ENCODE measurements at places on chromosomes 11 and 22.

GRCh38 chr11:68575025-68575665 is 109.2 kb upstream of the GAL start:
- no peak for DNase-seq

DNA sequence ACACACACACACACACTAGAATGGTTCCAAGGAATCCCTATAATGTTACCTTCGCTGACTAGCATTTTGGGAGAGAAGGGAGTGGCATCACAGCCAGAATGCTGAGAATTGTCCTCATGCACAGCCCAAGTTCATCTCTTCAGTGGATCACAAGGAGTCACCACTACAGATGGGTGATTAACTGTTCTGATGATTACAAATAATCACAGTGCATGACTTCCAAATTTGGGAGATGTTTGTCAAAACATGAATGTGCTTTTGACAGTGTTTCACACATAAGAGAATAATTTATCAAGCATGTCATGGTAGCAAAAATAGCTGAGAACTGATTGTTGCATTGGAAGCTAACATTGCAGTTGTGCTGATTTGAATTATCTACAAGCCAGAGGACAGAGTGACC is 80.9 kb upstream of the SC5D start:
- DNase-seq = no peak

DNA sequence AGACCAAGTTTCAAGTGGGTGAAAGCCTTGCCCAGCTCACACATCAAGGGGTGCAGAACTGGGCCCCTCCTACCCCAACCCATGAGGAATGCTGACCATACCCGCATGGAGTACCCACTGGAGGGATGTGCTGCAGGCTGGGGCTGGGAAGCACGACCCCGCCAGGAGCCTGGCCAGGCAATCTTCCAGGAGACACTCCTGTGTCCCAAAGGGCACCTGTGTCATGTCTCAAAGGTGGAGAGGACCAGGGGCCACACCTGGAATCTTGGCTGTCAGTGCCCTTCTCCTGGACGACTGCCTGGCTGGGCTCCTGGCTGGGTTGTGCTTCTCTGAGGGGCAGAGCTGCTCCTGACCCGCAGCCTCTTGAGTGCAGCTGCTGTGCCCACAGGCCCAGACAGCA is 6.7 kb downstream of the ARAP1 start:
- DNase-seq = no peak

DNA sequence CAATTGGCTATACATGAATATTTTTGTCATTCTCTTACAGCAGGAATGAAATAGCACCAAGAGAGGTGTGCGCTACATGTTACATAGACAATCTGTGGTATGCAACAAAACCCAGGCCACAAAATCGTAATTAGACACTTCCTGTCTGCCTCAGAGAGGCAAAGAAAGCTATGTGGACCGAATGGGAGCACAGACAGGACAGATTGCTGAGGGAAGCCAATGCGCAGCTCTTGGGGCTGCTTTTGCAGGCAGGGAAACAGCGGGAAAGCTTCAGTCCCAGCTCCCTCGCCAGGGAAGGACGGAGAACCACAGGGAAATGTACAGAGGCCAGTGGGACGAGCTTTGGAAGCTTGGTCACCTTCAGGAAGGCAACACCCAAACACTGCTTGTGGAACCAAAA is 40.9 kb downstream of the SERPINH1 start:
- DNase-seq = no peak

GRCh38 chr22:38250643-38251340 is 22.0 kb downstream of the TMEM184B start:
- no peak for DNase-seq

- no peak for DNase-seq
These were observed 109.8 kb downstream of the CCDC34 start for GRCh38 chr11:27253224-27253623.

DNA sequence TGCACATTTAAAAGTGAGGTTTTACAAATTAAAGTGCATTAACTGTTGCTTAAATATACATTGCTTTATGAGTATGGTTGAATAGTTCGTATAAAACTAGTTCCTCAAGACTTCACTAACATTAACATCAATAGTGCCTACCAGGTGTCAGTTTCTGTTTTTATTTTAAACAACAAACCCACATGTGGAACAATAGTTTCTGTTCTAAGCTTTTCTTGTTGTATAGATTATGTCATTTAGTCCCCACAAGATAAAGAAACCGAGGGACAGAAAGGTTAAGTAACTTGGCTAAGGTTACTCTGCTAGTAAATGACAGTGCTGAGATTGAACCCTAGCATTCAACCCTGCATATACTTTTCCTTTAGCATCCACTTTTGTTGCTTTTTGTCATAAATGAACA is 41.4 kb upstream of the ST14 start:
- no peak for DNase-seq

GRCh38 chr11:103515283-103515682 is 406.1 kb downstream of the DYNC2H1 start:
- no peak for DNase-seq

DNA sequence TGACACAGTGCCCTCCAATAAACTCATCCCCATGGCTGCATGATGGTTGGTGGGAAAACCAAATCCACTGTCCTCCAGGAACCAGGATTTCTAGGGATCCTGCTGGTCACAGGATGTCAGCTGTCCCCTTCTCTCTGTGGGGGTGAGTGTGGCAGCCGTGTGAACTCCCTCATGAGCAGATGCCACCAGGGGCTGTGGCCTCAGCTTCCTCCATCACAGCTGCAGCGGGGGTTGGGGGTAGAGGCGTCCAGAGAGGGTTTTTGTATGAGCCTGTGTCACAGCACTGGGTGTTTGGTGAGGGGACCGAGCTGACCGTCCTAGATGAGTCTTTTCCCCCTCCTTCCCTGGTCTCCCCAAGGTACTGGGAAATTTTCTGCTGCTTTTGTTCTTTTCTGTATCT is 26.4 kb downstream of the IGLL5 start:
- no peak for DNase-seq

GRCh38 chr11:3867209-3868091 is 12.0 kb downstream of the STIM1 start:
- no peak for DNase-seq

DNA sequence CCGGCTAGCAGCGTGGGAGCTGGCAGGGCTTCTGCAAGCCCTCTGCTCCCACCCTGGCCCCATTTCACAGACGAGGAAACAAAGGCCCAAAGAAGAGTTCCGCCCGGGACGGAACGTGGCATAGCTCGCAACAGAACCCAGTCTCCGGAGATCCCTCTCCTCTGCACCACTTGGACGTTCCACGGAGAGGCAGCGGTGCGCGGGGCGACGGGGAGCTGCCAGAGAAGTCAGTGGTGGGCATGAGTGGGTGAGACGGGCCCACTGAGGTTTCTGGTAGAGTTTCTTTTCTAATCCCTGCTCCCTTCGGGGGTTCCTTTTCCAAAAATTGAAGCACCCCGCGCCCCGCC is 554 bp upstream of the NECTIN1 start:
- no peak for DNase-seq

GRCh38 chr11:78149646-78150045 is 10.2 kb upstream of the ALG8 start:
- no peak for DNase-seq

DNA sequence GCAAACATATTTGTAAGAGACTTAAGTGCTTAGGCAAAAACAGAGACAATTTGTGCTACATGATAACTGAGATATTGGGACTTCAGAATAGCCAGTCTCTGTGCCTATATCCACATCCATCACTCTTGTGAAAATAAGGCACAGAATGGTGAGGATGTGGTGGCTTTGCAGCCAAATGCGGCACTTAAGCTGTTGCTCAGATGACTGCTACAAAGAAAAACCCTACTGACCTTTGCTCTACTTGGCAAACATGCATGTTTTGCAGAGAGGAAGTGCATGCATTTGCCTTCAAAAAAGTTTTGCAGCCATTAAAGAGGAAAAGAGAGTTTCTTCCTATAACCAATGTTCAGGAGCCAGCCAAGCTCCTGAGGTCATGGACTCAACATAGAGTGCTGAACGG is 675.0 kb upstream of the KIRREL3 start:
- DNase-seq = no peak

GRCh38 chr11:126160345-126161022 is 51.0 kb downstream of the RPUSD4 start:
- DNase-seq = no peak

- no peak for DNase-seq
These were observed 137.5 kb upstream of the TRPC6 start for GRCh38 chr11:101721270-101721669.

- DNase-seq = no peak
These were observed 453 bp downstream of the GAS2 start for GRCh38 chr11:22666688-22667439.

DNA sequence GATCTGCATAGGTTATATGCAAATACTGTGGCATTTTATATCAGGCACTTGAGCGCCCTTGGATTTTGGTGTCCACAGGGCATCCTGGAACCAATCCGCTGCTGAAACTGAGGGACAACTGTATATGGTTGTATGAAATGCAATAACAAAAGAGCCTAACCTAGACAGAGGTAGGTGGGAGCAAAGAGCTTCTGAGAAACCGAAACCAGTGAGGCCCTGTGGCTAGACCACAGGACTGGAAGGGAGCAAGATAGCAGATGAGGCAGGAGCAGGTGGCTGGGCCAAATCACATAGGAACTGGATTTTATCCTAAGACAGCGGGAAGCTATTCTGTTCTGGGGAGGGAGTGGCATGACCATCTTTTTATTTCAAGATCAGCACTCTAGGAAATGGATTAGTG is 30.1 kb downstream of the RCN1 start:
- no peak for DNase-seq

DNA sequence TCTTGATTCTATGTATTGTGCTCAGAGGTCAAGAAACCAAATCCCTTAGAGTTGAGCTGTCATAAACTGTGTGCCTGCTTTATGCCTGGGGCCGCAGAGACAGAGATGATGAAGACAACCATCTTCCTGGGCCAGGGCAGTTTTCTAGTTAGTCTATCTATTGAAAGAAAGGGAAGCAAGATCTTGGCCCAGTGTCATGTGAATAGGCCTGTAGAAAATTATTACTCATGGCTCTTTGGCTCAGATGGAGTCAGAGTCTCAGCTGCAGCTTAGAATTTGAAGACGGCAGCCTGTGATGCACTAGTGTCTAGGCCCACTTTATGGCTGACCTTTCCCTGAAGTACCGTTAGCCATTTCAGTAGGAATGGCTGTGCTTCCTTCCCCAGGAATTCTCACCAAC is 112.0 kb downstream of the DBX1 start:
- DNase-seq = no peak

DNA sequence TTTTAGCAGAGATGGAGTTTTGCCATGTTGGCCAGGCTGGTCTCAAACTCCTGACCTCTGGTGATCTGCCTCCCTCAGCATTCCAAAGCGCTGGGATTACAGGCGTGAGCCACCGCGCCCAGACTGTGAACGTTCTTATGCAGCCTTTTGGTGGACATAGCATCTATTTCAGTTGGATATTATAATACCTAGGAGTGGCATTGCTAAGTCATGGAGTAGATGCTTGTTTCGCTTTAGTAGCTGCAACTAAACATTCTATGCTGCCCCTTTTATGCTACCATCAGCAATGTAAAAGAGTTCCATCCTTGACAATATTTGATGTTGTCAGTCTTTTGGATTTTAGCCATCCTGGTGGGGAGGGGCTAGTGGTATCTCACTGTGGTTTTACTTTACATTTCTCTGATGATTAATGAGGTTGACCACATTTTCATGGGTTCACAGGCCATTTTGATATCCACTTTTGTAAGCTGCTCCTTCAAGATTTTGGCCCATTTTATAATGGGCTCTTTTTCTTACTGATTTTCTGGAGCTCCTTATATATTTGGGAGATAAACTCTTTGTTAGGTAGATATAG is 16.5 kb upstream of the APOBEC3A start:
- no peak for DNase-seq

DNA sequence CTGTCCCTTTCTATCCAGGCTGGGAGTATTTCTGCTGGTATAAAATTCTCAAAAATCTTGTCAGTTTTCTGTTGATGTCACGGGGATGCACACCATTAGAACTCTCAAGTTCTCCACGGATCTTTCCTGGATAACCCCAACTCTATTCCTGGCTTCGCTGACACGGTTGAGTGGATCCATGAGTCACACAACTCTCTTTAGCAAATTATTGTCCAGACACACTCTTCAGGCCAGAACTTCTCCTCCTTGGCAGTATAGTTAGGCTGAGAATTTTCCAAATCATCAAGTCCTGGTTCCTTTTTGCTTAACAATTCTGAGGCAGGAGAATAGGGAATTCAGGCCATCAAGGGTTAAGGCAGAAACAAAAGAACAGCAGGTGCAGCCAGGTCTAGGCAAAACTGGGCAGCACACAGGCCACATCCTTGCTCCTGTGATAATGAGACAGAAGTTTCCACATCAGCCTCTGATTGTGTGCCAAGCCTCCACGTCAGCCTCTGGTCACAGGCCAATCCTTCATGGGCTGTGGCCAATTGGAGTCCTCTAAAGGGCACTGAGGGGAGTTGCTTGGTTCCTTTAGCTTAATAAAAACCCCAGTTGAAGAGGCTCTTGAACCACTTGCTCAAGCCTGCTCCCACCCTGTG is 5.7 kb upstream of the ACAT1 start:
- DNase-seq = no peak

- DNase-seq = no peak
These were observed 3.2 kb upstream of the TRIM34 start for GRCh38 chr11:5621580-5621979.

DNA sequence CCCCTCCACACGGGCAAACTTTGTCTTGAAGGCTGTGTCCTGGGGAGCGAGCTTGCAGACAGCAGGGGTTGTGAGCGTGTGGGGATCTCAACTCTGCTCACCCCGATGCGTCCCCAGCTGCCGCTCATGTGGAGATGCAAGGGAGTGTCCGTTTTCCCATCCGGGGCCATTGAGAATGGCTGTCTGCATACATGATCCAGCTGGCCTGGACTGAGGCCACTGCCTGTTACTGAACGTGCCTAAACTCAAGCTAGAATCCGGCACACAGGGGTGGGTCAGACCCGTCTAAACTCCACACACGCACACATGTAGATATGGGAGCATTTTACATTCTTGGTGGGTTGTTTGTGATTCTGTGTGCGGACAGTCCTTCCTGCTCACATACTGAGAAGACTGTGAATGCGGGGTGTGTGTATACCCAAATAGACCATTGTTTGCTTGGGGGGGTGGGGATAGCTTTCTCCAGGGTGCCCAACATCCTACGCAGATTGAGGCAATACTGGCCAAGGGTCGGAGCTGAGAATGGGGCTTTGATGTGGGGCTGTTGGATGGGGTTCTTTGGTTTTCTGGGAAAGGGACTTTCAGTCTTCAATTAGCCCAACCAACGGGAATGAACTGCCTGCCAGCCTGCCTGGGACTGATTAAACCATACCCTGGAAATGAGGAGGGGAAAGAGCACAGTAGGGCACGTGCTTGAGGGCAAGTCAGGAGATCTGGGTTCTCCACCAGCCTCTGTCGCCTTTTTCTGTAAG is 60.4 kb downstream of the ST3GAL4 start:
- no peak for DNase-seq

- no peak for DNase-seq
These were observed 172.0 kb downstream of the UVRAG start for GRCh38 chr11:75986966-75987365.

Measured in SIG-M5 (cell line).